BJ (cell line): ENCODE measurements at places on chromosomes 6 and 20. TPM values are rescaled to one million over a fixed set of nuclear protein-coding genes. Genes with fewer than 3 reads are reported as not detected.

- no peak for DNase-seq
Observed at GRCh38 chr6:135496800-135497411, 634 bp downstream of the AHI1 start.

DNA sequence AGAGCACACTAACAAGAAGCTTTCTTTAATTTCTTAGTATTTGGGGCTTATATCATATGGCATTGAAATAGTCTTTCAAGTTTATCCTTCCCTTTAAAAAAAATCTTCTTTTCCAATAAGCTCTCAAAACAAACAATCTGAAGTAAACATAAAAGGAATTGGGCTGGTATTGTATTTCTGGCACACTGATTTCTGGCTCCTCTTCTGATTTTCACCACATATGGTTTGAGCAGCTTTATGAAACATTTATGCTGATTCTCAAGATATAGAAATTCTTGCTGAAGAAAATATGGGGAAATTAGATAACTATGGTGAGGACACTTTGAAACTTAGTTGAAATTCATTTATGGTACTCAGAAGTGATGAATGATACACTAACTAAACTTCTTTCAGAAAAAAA lies 467.2 kb downstream of the TFAP2B start:
- DNase-seq = no peak

- DNase-seq = no peak
Observed at GRCh38 chr20:25139029-25139705, 56.3 kb upstream of the ENTPD6 start.

- no peak for DNase-seq
Observed at GRCh38 chr6:44655412-44656342, 268.2 kb downstream of the CDC5L start.

DNA sequence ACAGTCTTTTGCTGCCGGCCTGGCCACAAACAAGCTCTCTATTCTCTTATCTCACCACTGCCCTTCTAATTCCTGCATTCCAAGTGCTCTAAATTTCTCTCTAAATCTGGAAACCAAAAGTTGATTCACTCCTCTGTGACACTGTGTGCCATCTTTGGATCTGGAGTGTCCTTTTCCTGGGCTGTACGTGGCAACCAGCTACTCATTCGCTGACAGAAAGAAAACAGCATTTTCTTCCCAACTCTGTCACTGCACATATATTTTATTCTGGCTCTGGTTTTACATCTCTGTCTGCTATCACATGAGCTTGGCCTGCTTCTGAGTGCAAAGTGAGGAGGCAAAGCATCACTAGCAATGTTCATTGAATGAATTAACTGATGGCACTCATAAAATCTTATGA lies 397.2 kb upstream of the MAP3K7 start:
- DNase-seq = no peak

DNA sequence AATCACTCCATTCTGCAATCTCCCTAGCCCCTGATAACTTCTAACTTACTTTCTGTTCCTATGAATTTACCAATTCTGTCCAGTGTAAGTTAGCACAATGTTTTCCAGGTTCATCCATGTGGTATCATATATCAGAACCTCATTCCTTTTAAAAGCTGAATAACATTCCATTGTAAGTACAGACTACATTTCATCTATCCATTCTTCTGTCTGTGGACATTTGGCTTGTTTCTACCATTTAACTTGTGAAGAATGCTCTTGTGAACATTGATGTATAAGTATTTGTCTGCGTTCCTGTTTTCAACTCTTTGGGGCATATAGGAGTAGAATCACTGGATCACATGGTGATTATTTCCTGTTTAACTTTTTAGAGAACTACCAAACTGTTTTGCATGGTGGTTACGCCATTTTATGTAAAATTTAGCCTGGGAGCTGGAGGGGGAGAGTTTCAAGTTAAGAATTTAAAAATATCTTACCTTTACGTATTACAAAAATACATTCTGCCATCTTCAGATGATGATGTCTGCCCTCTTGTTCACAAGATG lies 156.5 kb downstream of the BTBD3 start:
- no peak for DNase-seq

DNA sequence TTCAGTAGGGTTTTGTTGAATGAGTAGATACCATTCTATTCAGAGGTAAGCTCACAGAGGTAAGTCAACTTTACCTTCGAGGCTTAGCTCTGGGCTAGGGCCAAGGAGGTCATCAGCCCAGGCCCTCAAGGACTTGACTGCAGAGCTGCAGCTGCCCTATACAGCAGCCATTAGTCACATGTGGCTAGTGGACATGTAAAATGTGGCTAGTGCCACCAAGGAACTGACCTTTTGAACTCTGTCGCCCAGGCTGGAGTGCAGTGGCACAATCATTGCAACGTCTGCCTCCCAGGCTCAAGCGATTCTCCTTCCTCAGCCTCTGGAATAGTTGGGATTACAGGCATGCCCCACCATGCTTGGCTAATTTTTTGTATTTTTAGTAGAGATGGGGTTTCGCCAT lies 47.9 kb upstream of the EPB41L1 start:
- no peak for DNase-seq

DNA sequence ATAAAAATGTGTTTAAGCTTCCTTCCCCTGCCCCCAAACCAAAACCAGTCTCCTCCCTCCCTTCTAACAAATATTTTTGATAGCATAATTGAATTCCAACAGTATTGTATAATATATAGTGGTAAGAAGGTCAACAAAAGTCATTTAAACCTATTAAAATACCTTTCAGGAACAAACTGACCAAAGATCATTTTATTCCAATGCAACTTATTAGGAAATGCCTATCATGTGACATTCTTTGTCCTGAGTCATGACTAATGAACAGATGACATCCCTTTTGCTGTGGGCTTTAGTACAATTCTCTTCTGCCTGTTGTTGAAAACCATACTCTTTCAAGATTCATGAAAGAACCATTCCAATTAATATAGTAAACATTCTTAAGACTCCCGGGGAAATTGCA lies 51.5 kb upstream of the TRAF3IP2 start:
- peak; percentile 71 for DNase-seq

Gene DNAAF9
- 10.0 and 10.4 TPM in 2 replicates for polyA plus RNA-seq

Gene OLIG3
- not detected in 2 replicates for polyA plus RNA-seq

Gene VSTM2L
- 0.56 and 1.2 TPM in 2 replicates for polyA plus RNA-seq

Gene BPIFB2
- polyA plus RNA-seq = not detected in 2 replicates

Gene HSPA12B
- polyA plus RNA-seq = 0.02 TPM in 1 of 2 replicates, not detected in the other

Gene BANF2
- not detected in 2 replicates for polyA plus RNA-seq

Gene TSBP1
- polyA plus RNA-seq = not detected in 2 replicates

Gene CLPSL1
- not detected in 2 replicates for polyA plus RNA-seq

Gene NKX2-2
- not detected in 2 replicates for polyA plus RNA-seq

Gene NOX3
- not detected in 2 replicates for polyA plus RNA-seq
